ENCODE measurements at places on chromosomes 1 and 21.

GRCh38 chr1:156676820-156677615 is at the start of gene NES:
TSS of gene NES (minus strand) at chr1:156677407. CDS start at chr1:156677264, 143 bp downstream.
- no peak for DNase-seq

- no peak for DNase-seq
Observed at GRCh38 chr1:89519779-89520358, 4.8 kb upstream of the LRRC8B start.

GRCh38 chr1:40313329-40313957 is 3.6 kb downstream of the COL9A2 start:
- no peak for DNase-seq

DNA sequence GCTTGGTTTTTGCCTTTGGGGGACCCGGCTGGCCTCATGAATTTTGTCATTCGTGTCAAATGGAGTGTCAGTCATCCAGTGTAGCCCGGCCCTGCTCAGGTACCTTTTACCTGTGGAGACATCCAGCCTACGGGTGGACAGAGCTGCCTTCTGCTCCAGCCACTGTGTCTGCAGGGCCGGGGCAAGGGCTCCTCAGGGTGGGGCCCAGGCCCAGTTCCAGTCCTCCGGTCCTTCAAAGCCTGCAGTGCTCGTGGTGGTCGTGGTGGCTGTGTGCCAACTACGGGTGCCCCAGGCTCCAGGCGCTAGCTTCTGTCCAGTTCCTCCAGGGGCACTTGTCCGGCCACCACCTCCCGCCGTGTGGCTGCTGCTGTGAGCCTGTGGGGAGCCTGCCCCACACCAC is 54.8 kb downstream of the TRIM11 start:
- DNase-seq, result no peak

DNA sequence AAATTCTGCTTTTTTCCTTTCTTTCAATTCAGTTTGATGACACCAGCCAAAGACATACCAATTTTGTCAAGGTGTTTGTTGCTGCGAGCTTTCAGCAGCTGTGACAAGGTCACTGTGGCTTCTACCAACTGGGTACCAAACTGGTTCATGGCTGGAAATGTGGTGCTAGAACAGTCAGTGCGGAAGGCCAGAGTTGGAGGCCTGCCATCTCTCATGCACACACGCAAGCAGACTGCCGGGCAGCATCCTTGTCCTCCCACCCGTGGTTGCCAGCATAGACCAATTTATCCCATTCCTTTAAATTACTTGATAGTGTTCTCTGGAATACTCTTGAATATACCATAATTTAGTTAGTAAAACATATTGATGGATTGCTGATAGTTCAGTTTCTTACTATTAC is 79.9 kb upstream of the GPR52 start:
- DNase-seq, result no peak

GRCh38 chr21:42493109-42494060 is 2.6 kb downstream of the RSPH1 start:
- DNase-seq, result no peak

GRCh38 chr1:206682111-206682510 is 2.6 kb upstream of the MAPKAPK2 start:
- no peak for DNase-seq

DNA sequence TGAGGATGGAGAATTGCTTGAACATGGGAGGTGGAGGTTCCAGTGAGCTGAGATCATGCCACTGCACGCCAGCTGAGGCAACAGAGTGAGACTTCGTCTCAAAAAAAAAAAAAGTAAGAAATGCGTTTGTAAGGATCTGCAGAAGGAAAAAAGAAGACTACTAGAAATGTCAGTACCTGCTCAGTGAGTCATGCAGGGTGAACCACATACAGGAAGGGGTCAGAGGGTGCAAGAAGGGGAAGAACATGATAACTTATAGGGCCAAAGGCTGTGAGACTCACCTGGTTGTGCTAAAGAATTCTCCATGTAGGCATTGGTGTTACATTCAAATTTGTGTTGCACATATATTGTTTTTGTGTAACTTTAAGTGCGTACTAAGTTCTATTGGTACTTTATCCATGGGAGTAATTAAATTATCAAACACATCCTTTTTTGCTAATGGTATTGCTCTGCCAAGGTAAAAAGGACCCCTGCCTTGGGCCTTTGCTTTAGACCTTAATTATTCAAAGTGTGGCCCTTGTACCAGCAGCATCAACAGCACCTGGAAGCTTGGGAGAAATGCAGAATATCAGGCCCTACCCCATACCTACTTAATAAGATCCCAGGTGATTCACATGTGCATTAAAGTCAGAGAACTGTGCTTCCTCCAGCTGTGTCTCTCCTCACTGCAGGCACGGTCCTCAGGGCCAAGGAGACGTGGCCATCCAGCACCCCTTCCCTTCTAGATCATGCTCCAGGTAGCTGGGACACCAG is 96.4 kb upstream of the PPP2R5A start:
- no peak for DNase-seq

DNA sequence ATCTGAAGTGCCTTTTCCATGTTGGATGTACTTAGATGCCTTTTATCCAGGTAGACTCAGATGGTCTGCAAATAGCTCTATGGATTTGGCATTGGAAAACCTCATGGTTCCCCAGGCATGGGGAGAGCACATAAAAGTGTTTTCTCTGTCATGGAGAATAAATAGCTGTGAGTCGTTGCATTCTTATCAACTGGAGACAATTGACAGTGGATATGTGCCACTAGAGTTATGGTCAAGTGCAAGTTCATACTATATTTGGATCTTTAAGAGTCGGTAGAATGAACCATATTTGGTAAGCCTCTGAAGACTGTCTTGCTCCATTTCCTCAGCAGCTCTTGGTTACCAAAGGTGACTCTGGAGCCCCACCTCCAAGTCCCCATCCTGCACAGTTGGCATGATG is 83.7 kb downstream of the ROR1 start:
- DNase-seq, result no peak

- DNase-seq, result no peak
Observed at GRCh38 chr1:159282118-159282517, 20.0 kb upstream of the FCER1A start.

DNA sequence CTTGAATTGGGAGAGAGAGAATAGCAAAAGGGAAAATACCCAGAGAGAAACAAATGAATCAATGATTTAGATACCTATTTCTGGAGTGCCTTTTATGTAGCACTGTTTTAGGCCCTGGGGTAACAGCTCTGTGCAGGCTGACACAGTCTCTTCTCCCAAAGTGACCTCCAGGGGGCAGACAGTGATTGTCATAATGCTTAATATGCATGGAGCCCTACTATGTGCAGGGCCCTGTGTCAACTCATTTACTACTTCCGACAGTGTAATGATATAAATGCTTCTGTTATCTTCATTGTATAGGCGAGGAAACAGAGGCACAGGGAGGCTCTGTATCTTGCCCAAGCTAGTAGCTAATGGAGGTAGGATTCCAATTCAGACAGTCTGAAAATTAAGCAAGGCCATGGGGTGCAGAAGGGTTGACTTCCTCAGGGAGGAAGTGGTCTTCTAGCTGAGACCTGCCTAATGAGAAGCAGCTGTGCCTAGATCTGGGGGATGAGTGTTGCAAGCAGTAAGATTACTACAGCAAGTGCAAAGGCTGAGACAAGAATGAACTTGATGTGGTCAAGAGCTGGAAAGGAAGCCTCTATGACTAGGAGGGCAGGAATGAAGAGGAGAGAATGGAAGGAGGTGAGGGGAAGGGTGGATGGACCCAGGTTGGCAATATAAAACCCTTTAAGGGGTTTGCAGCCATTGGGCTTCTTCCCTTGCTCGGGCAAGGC is 16.2 kb upstream of the SERINC2 start:
- DNase-seq, result peak; percentile 94

GRCh38 chr1:43314233-43314632 is 13.5 kb downstream of the TIE1 start:
- DNase-seq, result no peak

GRCh38 chr1:168932539-168932938 is 174.0 kb upstream of the ATP1B1 start:
- DNase-seq, result no peak

DNA sequence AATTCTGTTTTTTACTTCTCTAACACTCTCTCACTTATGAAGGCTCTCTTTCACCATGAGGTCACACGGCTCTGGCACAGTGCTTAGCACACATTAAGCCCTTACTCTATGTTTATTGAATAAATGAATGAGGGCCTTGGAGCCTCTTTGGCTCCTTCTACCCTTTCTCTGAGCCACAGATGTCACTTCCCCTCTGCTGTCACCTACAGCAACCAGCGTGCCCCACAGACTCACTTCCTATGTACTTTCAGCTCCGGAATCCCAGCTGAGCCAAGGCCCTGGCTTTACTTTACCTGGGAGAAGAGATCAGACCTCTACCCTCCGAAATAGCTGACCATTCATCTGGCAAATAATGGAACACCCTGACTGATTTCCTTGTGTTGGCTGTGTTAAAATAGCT is 53.7 kb upstream of the HMCN1 start:
- no peak for DNase-seq

- DNase-seq, result no peak
Observed at GRCh38 chr1:28087614-28088167, 719 bp downstream of the EYA3 start.

DNA sequence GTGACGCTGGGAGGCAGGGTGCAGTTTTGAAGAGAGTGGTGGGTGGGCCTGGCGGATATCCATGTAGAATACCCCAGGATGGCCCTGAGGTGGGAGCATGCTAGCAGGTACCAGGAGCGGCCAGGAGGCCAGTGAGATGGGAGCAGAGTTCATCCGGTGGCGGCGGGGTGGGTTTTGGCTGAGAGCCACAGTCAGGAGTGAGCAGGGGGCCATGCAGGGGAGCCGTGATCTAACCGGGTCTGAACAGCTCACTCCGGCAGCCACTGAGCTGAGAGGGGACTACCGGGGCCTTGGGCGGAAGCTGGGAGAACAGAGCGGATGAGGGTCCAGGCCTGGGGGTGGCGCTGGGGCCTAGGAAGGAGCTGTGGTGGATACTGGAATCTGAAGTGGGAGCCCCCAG is 47.6 kb upstream of the LRP8 start:
- no peak for DNase-seq

- DNase-seq, result no peak
Observed at GRCh38 chr1:170067253-170067819, 7.2 kb downstream of the KIFAP3 start.

GRCh38 chr1:234862360-234862943 is 252.5 kb upstream of the IRF2BP2 start:
- no peak for DNase-seq

DNA sequence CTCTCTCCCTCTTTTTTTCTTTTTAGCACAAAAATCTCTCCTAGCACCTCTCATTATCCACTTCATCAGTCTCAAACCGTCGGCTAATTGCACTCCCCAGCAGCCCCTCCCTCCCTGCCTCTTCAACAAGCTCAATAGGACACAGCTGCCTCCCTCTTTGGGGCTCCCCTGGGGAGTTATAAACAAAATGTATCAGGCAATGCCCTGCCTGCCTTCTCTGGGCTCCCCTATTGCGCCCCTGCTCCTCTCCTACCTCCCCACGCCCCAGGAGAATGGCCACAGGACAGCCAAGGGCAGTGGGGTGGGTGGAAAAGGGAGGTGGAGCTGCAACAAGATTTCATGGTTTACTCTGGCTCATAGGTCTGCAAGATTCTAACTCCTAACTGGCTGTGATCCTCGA is 147.1 kb upstream of the GRIK3 start:
- DNase-seq, result no peak

GRCh38 chr1:221071777-221072176 is 192.5 kb downstream of the HLX start:
- no peak for DNase-seq

GRCh38 chr1:183838221-183838620 is 33.3 kb downstream of the RGL1 start:
- DNase-seq, result no peak

GRCh38 chr1:27166929-27167328 is 12.0 kb upstream of the SLC9A1 start:
- DNase-seq, result no peak

- no peak for DNase-seq
Observed at GRCh38 chr1:79594121-79594698, 587.7 kb upstream of the ADGRL4 start.

DNA sequence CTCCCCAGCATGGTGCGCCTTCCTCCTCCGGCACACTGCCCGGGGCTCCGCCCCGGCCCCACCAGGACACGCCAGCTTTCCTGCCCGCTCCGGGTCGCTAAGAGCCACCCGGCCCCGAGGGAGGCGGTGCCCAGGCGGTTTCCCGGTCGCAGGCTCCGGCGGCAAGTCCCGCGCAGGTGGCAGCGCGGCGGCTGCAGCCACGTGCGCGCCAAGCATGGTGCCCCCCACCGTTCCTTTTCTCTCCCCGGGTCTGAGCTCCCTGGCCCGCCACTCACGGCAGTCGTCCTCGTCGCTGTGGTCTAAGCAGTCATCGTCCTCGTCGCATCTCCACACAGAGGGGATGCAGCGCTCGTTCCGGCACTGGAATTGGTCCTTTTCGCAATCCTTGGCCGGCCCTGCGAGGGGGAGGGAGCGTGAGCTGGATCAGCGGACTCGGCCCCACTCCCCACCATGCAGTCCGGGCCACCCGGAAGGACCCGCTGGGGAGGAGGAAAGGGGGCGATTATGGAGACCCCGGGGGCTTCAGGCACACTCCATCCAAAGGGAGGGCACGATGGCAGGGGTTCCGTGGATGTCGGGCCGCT is 1.2 kb downstream of the LRP8 start:
- DNase-seq, result no peak

- no peak for DNase-seq
Observed at GRCh38 chr1:154969860-154970452, 591 bp downstream of the SHC1 start.

DNA sequence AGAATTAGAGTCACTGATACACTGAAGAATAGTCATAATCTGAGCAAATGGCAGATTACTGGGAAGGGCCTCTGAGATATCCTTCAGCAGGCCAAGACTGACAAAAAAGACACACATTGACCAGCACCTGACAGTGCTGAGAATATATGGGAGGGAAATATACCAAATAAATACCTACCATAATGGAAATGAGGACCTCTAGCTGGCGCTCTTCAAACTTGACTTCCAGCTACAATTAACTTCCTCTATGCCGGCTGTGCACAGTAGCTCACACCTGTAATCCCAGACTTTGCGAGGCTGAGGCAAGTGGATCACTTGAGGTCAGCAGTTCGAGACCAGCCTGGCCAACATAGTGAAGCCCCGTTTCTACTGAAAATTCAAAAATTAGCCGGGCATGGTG is 69.5 kb downstream of the NPHS2 start:
- no peak for DNase-seq

DNA sequence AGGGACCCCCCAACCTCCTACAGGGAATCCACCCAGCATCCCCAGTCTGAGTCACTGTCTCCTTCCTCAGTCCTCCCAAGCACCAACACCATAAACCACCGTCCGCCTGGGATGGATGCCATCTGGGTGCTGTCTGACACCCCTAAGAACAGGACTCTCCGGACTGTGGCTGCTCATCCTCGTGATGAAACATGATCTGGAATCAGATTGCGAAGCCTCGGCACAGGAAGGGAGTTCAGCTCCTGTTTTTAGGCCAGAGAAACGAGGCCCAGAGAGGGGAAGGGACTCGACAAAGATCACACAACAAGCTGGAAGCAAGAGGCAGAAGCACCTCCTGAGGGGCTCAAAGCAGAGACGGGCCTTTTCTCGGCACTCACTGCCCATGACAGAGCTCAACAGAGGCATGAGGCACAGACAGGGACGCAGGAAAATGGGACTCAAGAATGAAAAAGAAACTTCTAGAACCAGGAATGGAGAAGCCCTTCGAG is 8.4 kb downstream of the KCNN3 start:
- DNase-seq, result no peak
